Activated naive CD8-positive, alpha-beta T cell treated with anti-CD3 and anti-CD28 coated beads for 36 hours (primary cell): ENCODE measurements at places on chromosomes 5 and 9.
A peak's percentile ranks its signal among the peaks of the same experiment; 100 is the strongest.

GRCh38 chr5:107135391-107135790 lies 535.3 kb downstream of the EFNA5 start:
- DNase-seq: no peak

- DNase-seq: no peak
Observed at GRCh38 chr5:24177821-24178220, 467.0 kb downstream of the CDH10 start.

DNA sequence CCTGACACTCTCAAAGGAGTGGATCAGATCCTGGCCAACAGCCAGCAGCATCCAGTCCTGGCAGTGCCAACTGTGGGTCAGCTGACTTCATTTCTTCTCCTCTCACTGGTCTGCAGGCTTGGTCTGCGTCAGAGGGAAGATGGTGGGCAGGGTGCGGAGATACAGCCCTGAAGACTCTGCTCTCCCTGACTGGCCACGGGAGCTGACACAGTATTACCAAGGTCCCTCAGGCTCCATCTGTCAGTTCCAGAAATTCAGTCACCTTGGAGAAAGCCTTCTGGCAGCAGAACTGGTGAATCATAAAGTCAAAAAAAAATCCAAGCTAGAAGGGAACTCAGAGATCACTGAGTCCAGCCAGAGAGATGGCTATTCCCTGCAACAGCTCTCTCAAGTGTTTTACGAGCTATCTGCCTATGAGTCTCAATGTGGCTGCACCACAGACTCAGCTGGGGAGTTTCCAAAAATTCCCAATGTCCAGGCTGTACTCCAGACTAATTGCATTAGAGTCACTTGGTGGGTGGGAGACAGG lies 27.9 kb downstream of the C1QTNF2 start:
- no peak for DNase-seq

DNA sequence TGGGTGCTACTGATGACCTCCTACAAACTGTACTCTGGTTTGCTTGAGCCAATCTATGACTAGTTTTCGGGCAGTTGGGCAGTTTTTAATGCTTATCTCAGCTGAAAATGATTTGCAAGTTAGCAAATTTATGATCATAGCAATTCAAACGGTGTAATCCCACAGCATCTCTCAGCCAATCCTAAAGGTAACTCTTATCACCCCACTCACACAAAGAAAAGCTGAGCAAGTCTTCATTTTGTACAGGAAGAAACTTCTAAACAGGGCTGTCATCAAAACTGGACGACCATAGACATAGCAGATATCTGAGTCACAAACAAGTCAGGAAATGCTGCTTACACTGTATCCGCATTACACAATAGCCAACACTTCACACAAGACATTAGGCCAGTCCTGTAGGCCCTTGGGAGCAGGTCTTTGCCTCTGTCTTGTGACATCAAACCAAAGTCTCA lies 2.6 kb upstream of the ENC1 start:
- no peak for DNase-seq

- DNase-seq: peak; percentile 75
Observed at GRCh38 chr5:132473019-132473531, 17.5 kb downstream of the IRF1 start.

DNA sequence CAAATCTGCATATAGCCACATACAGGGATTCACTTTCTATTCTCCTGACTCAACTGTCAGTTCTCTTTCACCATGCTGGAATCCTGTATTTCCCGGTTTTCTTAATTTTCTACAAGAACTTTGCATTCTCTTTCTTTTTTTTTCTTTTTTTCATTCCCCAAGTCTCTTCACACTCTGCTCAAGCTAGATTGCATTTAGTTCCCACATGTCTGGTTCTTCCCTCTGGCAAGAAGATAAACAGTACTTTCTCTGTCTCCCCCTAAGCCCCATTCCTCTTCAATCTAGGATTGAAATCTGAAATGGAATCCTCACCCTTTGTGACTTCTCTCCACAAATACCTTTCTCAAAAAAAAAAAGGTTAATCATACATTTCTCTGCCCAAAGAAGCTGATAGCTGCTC lies 64.2 kb upstream of the SLC12A2 start:
- no peak for DNase-seq
